Activated CD4-positive, alpha-beta T cell treated with anti-CD3 and anti-CD28 coated beads, Interleukin-2, amount 50 U/mL, for 48 hours (primary cell): ENCODE measurements at places on chromosomes 4 and X.

- no peak for DNase-seq
Measured at GRCh38 chrX:113473418-113473817, 632.8 kb upstream of the AMOT start.

DNA sequence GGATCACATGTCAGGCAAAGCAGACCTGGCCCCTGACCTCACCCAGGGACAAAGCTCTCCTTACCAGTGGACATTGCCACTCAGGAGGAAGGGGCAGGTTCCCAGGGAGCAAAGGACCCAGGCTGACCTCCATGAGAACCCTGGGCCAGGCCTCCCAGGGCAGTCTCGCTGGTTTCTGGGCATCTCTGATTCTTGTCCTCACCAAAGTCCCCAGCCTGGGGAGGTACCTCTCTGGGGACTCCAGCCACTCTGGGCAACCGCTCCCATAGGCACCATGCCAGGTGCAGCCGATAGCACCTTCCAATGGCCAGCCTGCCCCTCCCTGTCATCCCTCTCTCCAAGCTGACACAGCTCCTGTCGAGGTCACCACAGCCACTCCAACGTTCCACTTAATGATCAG is 7.9 kb downstream of the EVC2 start:
- no peak for DNase-seq

DNA sequence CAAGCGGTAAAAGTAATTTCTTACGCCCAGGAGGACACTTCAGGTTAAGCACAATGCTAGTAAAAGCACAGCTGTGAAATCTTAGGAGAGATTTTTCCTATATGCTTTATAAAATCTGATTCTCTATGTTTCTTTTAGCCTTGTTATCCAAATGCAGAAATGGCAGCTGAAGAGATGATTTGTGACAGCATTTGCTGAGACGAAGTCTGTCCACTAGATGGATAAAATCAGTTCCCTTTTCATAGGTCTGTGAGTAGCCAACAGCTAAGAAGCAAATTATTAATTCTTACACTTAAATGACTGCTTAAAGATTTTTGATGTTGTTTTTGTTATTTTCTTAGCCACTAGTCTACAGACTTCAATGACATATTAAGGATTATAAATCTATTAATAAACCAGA is 5.3 kb downstream of the GPM6A start:
- DNase-seq, result no peak

DNA sequence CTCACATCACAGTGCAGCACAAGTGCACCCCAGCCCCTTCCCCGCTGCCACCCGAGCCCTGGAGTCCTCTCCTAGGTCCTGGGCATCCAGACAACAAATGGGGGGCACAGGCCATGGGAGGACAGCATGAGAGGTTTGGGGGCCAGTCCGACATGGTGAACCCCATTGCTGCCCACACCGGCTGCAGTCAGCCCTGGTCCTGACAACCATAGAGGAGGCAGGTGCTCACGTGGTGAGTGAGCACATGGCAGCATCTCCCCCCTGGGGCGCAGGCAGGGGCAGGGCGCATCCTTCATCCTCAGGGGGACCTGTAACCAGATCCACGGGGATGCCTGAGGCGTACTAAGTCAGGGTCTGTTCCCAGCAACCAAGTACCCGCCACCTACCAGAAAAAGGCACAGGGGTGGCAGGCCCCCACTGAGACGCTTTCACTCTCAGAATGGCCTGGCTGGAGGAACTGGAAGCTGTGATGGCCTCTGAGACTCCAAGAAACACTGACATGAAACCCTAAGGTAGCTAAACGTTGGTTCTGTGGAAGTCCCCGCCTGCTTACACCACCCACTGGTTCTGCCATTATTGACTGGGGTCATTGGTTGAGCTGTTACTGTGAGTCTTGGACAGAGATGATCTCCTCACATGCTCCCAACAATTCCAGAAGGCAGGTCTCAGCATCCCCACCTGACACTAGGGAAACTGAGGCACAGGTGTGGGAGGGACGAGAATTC is 6.5 kb downstream of the ZFYVE28 start:
- DNase-seq, result peak; percentile 39

DNA sequence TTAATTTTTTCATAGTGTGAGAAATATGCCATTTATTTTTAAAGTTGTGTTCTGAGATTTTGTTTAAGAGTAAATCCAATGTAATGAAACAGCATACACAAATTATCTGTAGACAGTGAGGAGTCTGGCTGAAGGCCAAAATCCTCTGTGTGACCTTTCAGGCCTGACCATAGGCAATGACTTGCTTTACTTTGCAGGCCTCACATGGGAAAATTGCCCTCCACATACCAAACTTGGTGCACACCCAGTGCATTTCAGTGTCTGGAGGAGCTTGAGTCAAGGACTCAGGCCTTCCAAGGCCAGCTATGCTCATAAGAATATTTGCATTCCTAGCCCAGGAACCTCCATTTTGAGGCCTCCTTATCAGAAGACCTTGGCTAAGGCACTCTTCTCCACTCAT is 430.1 kb downstream of the GABRG1 start:
- no peak for DNase-seq

GRCh38 chr4:159296061-159296460 is 193.2 kb downstream of the RAPGEF2 start:
- no peak for DNase-seq

- no peak for DNase-seq
Measured at GRCh38 chr4:12701384-12701783, 782.8 kb downstream of the RAB28 start.

GRCh38 chr4:76881375-76881774 is 16.6 kb downstream of the SOWAHB start:
- DNase-seq, result no peak
